ENCODE measurements at places on chromosomes 3 and 15.

DNA sequence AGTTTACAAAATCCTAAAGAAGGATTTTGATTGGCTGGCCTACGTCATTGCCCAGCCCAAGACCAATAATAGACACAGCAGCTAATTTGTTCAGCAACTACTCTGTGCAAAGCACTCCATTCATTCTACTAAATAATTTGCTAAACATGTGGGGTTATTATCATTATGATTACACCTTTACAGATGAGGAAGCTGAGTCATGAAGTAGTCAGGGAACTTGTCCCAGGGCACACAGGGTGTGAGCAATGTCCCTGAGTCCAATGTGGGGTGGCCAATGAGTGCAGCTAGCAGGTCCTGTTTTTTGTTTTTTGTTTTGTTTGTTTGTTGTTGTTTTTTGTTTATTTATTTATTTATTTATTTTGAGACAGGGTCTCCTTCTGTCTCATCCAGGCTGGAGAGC lies 183.6 kb downstream of the ABHD5 start:
- DNase-seq = no peak

- no peak for DNase-seq
Measured at GRCh38 chr15:101053261-101053660, 134.1 kb downstream of the LRRK1 start.

DNA sequence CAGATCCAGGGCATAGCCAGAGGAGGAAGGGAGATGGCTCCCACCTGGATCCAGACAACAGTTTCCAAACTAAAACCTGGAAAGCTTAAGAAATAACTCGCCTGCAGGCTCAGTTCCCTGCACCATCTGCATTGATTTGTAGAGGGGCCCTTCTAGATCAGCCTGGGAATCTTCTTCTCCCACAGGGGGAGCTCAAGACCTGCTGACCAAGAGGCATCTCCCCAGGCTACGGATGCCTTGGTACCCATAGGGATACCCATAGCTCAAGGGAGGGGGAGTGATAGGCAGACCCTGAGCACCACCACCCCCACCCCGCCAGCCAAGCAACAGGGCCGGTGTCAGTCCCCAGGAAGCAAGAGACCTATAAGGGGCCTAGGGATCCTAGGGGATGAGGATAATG lies 28.0 kb upstream of the DCLK3 start:
- no peak for DNase-seq

GRCh38 chr15:25182736-25183445 lies 228.1 kb downstream of the SNRPN start:
- DNase-seq = peak; percentile 13

- no peak for DNase-seq
Measured at GRCh38 chr15:86066174-86066834, 13.4 kb upstream of the AGBL1 start.

GRCh38 chr15:97909291-97909891 lies 51.1 kb upstream of the ARRDC4 start:
- no peak for DNase-seq

- peak; percentile 96 for DNase-seq
Measured at GRCh38 chr3:36993326-36994283, at the start of gene MLH1. TSS of gene MLH1 (plus strand) at chr3:36993518. CDS start at chr3:36993548, 30 bp downstream.

DNA sequence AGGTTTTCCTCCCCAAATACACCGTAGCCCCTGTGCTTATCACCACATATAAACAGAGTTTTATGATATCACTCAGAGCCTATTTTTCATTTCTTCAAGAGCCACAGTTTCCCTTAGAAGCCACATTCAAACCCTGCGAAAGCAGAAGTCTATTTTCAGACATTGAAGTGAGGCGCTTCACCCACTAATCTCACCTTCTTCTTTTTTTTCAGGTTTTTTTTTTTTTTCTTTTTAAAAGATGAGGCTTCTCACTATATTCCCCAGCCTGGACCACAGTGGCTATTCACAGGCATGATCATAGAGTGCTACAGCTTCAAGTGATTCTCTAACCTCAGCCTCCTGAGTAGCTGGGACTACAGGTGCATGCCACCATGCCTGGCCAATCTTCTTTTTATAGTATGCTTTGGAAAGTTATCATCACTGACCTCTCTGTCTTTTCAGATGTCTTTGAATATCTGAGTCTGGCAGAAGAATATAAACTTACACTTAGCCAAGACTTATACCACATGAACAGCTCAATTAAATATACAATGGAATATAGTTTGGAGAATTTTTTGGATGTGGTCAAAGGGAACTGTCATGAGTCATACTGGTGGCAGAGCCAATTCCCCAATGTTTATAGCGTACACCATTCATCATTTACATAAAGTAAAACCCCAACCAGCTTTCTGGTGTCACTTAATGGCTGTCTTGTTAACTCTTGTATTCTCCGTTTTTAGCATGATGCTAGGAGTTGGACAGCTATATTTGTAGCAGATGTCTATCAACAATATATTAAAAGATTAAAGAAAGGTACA lies 59.7 kb upstream of the CCDC50 start:
- DNase-seq = no peak

GRCh38 chr15:67190326-67190725 lies 64.1 kb downstream of the AAGAB start:
- DNase-seq = no peak

- no peak for DNase-seq
Measured at GRCh38 chr3:107430214-107430995, 53.2 kb downstream of the CCDC54 start.

DNA sequence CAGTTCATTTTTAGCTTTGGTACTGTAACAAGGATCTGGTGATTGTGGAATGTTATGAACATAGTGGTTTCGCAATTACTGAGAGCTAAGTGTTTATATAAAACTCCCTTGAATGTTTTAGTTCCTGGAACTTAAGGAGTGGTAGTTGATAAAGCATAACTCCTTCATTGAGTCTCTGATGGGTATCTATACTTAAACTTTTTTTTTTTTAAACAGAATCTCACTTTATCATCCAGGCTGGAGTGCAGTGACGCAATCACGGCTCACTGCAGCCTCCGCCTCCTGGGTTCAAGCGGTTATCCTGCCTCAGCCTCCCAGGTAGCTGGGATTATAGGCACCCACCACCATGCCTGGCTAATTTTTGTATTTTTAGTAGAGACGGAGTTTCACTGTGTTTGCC lies 11.3 kb downstream of the PRKCI start:
- no peak for DNase-seq

GRCh38 chr15:81548365-81549130 lies 174.5 kb upstream of the TMC3 start:
- DNase-seq = no peak

- DNase-seq = no peak
Measured at GRCh38 chr3:132344666-132345280, 27.6 kb downstream of the ACP3 start.

- DNase-seq = no peak
Measured at GRCh38 chr15:68653801-68654200, 75.0 kb downstream of the CORO2B start.

DNA sequence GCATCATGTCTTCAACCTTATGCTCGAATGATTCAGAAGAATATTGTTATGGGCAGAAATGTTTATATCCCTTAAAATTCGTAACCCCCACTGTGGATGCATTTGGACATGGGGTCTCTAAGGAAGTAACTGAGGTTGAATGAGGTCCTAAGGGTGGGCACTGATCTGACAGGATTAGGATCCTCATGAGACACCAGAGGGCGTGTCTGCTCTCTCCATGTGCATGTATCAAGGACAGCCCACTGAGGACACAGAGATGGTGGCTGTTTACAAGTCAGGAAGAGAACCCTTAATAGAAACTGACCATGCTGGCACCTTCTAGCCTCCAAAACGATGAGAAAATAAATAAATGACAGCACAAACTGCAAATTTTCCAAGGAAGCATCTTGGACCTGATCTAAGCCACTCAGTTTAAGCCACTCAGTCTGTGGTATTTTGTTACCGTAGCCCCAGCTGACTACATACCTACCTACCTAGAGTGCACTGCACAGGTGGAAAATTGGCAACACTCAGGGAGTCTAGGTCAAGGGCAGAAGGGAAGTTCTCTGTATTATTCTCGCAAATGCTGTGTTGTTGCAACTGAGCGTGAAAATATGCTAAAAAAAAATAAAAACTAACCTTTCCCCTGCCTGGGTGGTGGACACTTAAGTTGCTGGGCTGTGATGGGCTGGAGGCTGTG lies 126.6 kb downstream of the TJP1 start:
- DNase-seq = no peak

- no peak for DNase-seq
Measured at GRCh38 chr3:166445865-166446264, 608.6 kb upstream of the BCHE start.

- no peak for DNase-seq
Measured at GRCh38 chr3:47376393-47376792, 4.4 kb upstream of the PTPN23 start.

DNA sequence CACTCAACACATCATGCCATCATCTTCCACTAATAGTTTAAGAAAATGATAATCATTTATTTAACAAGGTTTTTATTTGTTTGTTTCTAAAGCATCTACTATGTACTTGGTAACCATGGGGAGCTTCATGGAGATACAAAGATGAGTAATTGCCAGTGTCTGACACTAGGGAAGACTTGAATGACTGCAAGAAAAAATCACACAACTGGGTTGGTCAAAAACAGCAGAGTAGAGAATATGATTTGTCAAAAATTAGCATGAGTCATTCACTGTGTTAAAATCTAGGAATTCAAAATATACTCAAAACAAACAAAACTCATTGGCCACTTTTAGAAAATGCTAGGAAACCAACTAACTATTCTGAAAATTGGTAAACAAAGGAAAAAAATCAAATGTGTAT lies 6.3 kb downstream of the BNC1 start:
- DNase-seq = no peak

- no peak for DNase-seq
Measured at GRCh38 chr3:82229397-82229796, 468.0 kb upstream of the GBE1 start.

DNA sequence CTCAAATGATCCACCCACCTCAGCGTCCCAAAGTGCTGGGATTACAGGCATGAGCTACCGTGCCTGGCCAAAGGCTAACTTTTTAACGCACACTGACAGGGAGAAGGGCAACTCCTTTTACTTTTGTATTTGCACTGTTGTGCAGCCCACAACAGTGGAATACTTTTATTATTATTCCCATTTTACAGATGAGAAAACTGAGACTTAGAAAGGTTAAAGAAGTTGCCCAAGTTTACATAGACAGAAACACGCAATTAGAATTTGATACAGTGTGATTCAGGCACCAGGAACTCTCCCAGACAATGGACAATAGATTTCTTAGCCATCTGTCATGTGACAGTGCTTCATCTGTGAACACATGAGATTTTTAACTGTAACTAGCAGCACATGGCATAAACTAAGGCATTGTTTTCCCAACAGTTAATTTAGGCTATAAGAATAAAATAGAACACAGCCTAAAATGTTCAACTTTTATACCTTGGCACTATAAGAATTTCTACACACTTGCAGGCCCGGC lies 18.8 kb downstream of the STAG1 start:
- DNase-seq = no peak

- DNase-seq = no peak
Measured at GRCh38 chr3:136949708-136950107, 8.1 kb upstream of the IL20RB start.

- no peak for DNase-seq
Measured at GRCh38 chr3:11140030-11140712, 14.1 kb upstream of the HRH1 start.

GRCh38 chr3:191557322-191557721 lies 96.4 kb downstream of the PYDC2 start:
- DNase-seq = no peak

GRCh38 chr15:25682340-25682739 lies 180.8 kb downstream of the ATP10A start:
- DNase-seq = no peak

DNA sequence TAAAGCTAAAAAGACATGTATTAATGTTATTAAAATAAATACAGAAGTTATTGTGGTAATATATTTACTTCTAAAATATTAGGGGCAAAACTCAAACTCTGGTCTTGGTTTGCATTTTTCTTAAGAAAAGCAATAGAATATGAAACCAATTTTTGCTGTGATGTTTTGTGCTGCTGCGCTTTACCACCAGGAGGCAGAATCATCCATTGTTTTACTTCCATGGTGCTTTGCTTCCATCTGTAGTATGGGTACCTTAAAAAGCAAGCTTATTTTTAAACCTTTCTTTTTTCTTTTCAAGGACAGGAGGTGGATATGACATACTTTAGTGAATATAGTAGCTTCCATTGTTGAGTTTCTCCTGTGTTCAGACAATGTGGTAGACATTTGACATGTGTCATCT lies 46.6 kb upstream of the MRPL3 start:
- no peak for DNase-seq

DNA sequence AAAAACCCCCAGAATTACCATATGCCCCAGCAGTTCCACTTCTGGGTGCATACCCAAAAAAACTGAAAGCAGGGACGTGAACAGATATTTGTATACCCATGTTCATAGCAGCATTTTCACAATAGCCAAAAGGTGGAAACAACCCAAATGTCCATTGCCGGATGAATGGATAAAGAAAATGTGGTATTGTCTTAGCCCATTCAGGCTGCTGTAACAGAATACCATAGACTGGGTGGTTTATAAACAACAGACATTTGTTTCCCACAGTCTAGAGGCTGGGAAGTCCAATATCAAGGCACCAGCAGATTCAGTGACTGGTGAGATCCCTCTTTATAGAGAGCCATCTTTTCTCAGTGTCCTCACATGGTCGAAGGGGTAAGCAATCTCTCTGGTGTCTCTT lies 182.1 kb upstream of the ANKRD28 start:
- DNase-seq = no peak

- no peak for DNase-seq
Measured at GRCh38 chr3:188282871-188283270, 128.9 kb downstream of the LPP start.

DNA sequence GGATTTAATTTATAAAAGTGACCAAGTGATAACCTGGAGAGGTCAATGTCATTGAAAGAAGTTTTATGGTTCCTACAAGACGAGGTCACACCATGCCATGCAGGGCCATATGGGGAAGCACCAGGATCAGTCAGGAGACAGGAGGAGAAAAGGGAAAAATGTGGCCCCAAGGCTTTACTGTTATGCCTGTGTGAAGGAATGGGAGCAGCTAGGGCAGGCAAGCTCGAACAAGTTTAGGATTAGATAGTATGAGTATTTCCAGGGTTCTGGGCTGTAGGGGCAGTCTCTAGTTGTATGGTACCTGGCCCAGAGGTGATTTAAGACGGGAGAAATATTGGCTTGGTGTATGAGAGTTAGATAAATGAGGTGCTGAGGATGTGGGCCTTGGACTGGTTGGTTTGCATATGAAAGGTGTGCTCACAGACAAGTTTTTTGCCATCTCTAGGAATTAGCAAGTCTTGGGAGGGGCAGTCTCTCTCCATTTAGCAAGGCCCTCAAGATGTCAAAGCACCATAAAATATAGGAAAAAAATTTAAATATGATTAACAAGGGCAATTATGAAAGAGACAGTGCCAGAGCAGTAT lies 36.3 kb upstream of the DCLK3 start:
- DNase-seq = no peak

DNA sequence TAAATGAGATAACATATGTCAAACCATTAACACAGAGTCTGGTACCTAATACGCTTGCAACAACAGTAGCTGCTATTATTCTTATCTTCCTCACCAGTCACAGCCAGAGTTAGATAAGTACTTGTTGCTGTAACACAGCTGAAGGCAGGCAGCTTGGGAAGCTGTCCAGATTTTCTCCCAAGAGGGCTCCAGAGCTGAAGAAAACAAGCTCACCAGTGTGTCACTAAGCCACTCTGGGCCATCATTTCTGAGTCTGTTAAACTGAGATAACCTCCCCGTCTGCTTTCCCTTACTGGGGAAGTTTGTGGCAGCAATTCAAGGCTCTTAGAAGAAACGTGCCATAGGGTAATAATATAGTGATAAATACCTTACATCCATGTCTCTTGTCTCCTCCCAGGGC lies 226.3 kb downstream of the TAFA4 start:
- peak; percentile 50 for DNase-seq
